Cardiac atrium fibroblast (primary cell): ENCODE measurements at places on chromosomes 1 and 21. TPM values are rescaled to one million over a fixed set of nuclear protein-coding genes. Genes with fewer than 3 reads are reported as not detected.

Gene IL19
- not detected in 2 replicates for total RNA-seq

Gene NT5C1A
- total RNA-seq = not detected in 2 replicates

Gene RFX5
- total RNA-seq = 16.8 and 24.1 TPM in 2 replicates

Gene OR2L3
- total RNA-seq = not detected in 2 replicates

Gene KCNQ4
- under 0.01 TPM in 1 of 2 replicates, not detected in the other for total RNA-seq

Gene HAO2
- not detected in 2 replicates for total RNA-seq

Gene CD1E
- total RNA-seq = not detected in 2 replicates

Gene RNF186
- not detected in 2 replicates for total RNA-seq

Gene S100A3
- total RNA-seq = 7.5 and 9.0 TPM in 2 replicates

Gene RGS1
- not detected in 2 replicates for total RNA-seq

Gene LUZP1
- total RNA-seq = 20.8 and 25.9 TPM in 2 replicates

Gene MMP23B
- total RNA-seq = 15.7 and 30.8 TPM in 2 replicates

Gene APOBEC4
- not detected in 2 replicates for total RNA-seq

Gene POU3F1
- not detected in 2 replicates for total RNA-seq

Gene CR1
- total RNA-seq = not detected in 2 replicates

Gene AMY1C
- total RNA-seq = not detected in 2 replicates

Gene AGMAT
- total RNA-seq = 0.16 and 0.36 TPM in 2 replicates

Gene OPTC
- not detected in 2 replicates for total RNA-seq

Gene BATF3
- not detected in 2 replicates for total RNA-seq

Gene UBXN10
- total RNA-seq = not detected in 2 replicates

Gene ZBTB8A
- 3.7 and 4.3 TPM in 2 replicates for total RNA-seq

Gene ZNF436
- total RNA-seq = 12.2 and 15.3 TPM in 2 replicates

Gene WNT9A
- 0.36 TPM in 1 of 2 replicates, not detected in the other for total RNA-seq

Gene PCSK9
- total RNA-seq = 1.3 and 7.5 TPM in 2 replicates

Gene RIPK4
- 5.1 and 12.3 TPM in 2 replicates for total RNA-seq

Gene KCNJ9
- not detected in 2 replicates for total RNA-seq

Gene RXFP4
- not detected in 2 replicates for total RNA-seq

Gene TAS1R3
- total RNA-seq = under 0.01 and 0.49 TPM in 2 replicates

Gene RGS13
- total RNA-seq = not detected in 2 replicates

Gene TMOD4
- total RNA-seq = not detected in 2 replicates

Gene TRIM45
- 1.1 and 3.1 TPM in 2 replicates for total RNA-seq

Gene SHE
- total RNA-seq = 0.97 and 4.3 TPM in 2 replicates

Gene LHX8
- total RNA-seq = not detected in 2 replicates

Gene KIF1B
- 16.1 and 23.2 TPM in 2 replicates for total RNA-seq
